ENCODE measurements at places on chromosomes 3 and 15.

DNA sequence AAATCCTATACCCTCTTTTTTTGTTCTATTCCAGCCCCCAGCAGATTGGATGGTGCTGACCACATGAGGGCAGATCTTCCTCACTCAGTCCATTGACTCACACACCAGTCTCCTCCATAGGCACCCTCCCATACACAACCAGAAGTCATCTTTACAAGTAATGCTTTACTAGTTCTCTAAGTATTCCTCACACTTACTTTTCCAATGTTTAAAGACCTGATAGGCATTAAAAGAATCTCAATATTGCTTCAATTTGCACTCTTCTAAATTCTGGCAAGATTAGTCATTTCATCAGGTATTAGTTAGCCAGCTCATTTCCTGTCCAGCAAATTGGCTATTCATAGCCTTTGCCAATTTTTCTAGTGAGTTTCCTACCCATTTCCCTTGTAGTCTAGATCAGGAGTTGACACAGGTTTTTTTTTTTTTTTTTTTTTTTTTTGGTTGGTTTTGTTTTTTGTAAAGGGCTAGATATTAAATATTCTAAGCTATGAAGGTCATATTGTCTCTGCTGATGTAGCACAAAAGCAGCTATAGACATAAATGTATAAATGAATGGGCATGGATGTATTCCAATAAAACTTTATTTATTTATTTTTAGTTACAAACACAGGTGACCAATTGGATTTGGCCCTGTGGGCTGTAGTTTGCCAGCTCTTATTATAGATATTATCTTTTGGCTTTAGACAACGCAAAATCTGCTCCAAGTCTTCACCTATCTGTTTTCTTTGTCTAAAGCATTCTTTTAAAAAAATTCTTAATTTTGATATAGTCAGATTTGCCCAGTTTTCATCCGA lies 76.1 kb downstream of the ABHD5 start:
- DNase-seq: no peak

DNA sequence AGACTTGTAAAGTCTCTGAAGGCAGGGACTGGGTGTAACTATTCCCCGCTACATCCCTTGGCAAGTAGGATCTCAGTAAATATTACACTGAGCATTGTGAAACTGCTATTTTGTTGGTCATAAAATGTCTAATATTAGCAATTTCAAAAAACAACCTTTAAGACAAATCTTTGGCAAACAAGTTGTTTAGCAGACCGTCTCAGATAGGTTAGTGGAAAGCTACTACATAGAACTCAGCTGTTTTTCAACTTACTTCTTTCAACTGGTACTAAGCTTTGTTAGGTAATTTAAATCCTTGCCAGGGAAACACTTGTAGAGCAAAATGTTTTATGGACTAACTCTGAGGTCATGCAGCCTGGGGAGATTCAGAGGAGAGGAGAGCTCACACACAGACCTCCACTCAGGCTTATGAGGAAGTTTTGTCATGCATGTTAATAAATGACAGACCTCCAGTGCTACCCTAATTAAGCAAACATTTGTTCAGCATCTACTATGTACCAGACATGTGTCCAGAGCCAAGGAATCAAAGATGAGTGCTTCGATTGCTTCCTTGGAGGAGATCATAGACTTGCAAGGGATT lies 61.6 kb upstream of the STAC start:
- DNase-seq: peak; percentile 5

GRCh38 chr15:43285609-43286037 lies 18.9 kb upstream of the TGM5 start:
- peak; percentile 81 for DNase-seq

DNA sequence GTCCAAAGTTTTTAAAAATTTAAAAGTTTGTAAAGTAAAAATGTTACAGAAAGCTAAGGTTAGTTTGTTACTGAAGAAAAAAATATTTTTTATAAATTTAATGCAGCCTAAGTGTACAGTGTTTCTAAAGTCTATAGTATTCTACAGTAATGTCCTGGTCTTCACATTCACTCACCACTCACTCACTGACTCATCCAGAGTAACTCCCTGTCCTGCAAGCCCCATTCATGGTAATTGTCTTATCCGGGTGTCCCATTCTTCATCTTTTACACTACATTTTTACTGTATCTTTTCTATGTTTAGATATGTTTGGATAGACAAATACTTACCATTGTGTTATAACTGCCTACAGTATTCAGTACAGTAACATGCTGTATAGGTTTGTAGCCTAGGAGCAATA lies 36.7 kb upstream of the ATP10A start:
- no peak for DNase-seq

- no peak for DNase-seq
These were observed 65.8 kb downstream of the SCN5A start for GRCh38 chr3:38583688-38584087.

- DNase-seq: no peak
These were observed 54.3 kb downstream of the IL20RB start for GRCh38 chr3:137012097-137012501.

Measured in DMS53 (cell line).